ENCODE measurements at places on chromosomes 7 and 10.

DNA sequence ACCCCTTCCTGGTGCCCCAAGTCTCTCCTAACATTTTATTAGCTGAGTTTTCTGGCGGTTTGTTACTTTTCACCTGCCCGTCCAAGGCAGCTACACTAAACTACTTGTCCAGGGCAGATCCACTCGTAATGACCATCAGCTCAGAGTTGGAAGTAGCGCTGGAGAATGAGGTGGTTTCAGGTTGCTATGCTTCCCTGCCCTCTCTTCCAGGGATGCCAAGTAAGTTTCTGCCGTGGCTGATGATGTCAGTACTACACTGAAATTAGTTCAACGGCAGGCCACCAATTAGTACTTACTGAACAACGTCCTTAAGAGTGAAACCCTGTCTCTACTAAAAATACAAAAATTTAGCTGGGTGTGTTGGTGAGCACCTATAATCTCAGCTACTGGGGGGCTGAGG lies 55.2 kb downstream of the DIP2C start:
- no peak for DNase-seq

DNA sequence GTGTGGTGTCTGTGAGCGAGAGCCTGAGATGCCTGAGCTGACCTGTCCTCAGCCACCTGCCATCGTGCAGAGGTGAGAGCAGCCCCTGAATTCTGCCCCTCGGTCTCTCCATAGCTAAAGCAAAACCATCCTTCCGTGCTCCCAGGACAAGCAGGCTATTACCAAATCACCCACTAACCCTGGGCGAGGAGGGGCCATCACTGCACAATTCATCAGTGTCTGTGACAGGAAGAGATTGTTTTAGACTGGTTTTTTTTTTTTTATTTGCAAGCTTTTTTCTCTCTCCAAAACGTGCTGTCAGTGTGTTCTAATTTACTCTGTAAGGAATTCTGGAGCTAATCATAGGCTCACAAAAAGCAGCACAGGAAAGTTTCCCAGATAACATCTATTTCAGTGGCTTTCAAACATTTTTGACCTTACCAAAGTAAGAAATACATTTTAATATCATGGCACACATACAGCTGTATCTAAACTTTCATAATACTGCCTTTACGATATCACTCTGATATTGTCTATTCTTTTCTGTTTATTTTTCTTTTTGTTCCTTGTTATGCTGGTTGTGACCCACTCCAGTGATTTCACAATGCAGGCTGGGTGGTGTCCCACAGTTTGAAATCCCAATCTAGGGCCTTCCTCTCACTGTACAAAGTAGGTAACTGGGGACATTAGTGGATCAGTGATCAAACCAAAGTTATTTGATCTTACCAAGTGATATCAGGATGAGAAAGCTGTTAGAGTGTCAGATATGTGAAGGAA lies 62.8 kb downstream of the EGFR start:
- no peak for DNase-seq

DNA sequence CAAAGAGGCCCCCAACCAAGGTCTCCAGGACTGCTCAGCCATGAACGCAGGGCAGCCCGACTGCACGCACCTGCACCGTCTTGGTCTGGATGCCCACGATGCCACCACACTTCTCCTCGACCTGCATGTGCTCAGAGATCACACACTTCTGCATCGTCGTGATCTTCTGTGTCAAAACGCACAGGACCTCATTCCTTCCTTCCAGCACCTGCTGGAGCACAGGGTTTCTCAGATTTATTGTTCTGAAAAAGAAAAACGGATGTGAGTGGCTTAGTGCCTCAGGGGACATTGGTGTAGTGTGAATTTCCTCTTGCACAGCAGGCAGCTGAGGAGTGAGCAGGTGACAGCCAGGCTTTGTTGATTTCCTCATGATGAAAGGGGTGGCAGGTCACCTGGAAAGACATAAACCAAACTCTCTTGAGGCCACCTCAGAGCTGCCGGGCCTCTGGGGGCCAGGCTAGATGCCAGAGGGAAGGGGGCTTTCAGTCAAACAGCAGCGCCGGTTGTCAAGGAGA lies 38.2 kb downstream of the GSDME start:
- DNase-seq, result no peak

GRCh38 chr7:610531-611280 lies 91.1 kb upstream of the PDGFA start:
- no peak for DNase-seq

DNA sequence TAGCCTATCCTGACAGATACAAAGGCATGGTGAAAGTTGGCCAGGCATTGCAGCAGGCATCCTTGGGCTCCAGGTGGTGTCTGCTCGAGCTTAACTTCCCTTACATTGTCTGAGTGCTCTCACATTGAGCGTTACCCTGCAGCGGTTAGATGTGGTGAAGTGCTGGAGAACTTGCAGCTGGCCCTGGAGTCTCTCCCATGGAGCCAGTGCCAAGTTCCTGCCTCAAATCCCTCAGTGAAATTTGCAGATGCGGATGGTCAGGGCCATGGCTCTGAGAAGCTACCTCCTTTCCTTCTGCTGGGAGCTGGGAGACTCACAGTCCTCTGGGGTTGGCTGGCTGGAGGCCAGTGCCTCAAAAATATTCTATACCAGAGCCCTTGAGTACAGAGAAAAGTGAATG lies 3.3 kb upstream of the ZNF746 start:
- DNase-seq, result no peak

DNA sequence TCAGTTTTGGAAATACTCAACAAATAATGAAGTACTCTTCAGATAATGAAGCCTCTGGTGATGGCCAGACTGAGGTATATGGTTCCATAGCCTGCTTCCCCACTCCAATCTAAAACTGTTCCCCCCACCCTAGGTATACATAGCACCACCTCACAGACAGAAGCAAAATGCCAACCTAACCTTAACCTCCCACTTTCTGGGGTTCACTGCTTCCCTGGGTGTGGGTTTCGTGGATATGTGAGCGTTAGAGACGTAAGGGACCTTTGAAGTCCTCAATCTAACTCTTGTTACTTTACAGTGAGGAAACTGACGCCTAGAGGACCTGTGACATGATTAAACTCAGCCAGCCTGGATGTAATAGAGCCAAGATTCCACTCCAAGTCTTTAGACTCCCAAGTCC lies 1.4 kb downstream of the RHBDD2 start:
- no peak for DNase-seq

- DNase-seq, result no peak
These were observed 613.1 kb downstream of the SUGCT start for GRCh38 chr7:40747856-40748255.

Data from NCI-H524 treated with DMSO at 0.1 percent for 48 hours (cell line).